ENCODE measurements at places on chromosomes 6 and 20.
A peak's percentile ranks its signal among the peaks of the same experiment; 100 is the strongest.

DNA sequence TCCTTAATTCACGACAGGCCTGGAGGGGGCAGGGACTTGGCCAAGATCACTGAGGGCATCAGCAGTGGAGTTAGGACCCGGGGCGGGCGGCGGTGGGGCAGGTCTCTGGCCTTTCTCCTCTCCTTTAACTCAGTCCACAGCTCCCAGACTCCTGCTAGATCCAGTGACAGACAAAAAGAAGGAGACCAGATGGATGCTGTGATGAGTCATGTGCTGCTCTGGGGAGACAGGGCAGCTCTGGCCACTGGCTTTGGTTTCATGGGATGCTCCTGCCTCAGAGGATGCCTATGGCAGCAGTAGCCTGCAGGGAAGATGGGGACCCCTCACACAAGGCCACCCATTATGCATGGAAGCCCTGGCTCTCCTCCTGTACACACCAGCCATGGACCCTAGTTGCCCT lies 20.5 kb downstream of the EPB41L1 start:
- DNase-seq: no peak

DNA sequence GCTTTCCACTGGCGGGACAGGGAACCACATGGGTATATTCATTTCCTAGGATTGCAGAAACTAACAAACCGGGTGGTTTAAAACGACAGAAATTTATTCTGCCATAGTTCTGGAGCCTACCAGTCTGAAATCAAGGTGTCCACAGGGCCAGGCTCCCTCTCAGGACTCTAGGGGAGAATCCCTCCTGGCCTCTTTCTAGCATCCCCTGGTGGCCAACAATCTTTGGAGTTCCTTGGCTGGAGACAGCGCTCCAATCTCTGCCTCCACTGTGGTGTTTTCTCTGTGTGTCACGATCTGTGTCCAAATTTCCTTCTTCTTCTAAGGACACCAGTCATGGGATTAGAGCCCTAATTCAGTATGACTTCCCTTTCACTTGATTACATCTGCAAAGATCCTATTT lies 95.0 kb downstream of the SCML4 start:
- DNase-seq: no peak

GRCh38 chr6:7392402-7392801 lies 2.8 kb downstream of the RIOK1 start:
- DNase-seq: no peak

- DNase-seq: no peak
Observed at GRCh38 chr6:41675992-41676391, 37.7 kb downstream of the MDFI start.

GRCh38 chr6:33609528-33609927 lies 11.6 kb upstream of the ITPR3 start:
- no peak for DNase-seq

DNA sequence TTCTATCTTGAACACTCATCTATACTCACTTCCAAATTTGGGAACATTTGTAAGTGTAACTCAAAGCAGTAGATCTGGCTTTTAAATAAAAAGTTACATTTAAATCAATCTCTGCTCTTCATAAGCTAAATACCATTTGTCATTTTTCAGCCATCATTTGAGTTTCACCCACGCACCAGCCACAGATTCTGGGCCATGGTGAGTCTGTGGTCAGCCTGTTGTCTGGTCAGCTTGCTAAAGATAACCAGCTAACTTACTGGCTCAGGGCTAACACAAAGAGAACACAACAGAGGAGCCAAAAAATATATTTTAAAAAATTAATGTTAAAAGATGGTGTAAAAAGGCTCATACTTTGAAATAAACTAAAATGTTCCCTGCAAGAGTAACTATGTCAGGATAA lies 181.3 kb downstream of the KIF6 start:
- DNase-seq: no peak

DNA sequence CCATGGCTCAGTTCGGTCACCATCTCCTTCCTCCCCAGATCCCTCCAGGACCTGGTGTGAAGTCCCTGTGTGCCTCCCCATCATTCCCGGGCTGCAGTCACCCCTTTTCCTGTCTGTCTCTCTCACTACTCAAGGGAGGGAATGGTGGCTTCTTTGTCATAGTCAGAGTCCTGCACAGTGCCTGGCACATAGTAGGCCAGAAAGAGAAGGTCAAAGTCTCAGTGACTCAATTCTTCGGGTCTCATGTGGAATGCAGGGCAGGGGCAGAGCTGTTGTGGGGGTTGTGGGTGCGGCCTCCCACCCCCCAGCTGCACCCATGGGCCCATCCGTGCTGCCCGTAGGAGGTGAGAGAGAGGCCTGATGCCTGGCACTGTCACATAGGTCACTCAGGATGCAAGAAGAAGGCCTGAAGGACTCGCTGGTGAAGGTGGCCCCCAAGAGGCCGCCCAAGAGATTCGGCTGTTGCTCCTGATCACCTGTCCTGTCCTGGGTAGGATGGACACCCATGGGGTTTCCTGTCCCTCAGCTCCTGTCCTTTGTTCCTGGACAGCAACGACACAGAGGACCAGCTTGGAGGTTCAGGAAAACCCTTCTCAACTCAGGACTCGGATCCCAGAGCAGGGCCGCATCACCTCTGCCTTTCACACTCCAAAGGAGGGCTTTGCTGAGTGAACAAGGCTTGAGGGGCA lies 34.1 kb downstream of the RAB44 start:
- DNase-seq: no peak

GRCh38 chr6:138443979-138444378 lies 40.0 kb downstream of the HEBP2 start:
- no peak for DNase-seq

- DNase-seq: no peak
Observed at GRCh38 chr20:46563860-46564221, 13.4 kb upstream of the OCSTAMP start.

GRCh38 chr20:24785141-24786110 lies 163.6 kb upstream of the CST7 start:
- no peak for DNase-seq

- no peak for DNase-seq
Observed at GRCh38 chr6:49634836-49635218, 1.8 kb downstream of the RHAG start.

GRCh38 chr20:50303573-50304500 lies 113.2 kb downstream of the CEBPB start:
- DNase-seq: no peak

- DNase-seq: peak; percentile 7
Observed at GRCh38 chr20:32823078-32823477, 3.3 kb downstream of the MAPRE1 start.

- no peak for DNase-seq
Observed at GRCh38 chr6:143695130-143695968, 17.6 kb downstream of the PHACTR2 start.

- no peak for DNase-seq
Observed at GRCh38 chr6:148780918-148781436, 34.1 kb downstream of the UST start.

DNA sequence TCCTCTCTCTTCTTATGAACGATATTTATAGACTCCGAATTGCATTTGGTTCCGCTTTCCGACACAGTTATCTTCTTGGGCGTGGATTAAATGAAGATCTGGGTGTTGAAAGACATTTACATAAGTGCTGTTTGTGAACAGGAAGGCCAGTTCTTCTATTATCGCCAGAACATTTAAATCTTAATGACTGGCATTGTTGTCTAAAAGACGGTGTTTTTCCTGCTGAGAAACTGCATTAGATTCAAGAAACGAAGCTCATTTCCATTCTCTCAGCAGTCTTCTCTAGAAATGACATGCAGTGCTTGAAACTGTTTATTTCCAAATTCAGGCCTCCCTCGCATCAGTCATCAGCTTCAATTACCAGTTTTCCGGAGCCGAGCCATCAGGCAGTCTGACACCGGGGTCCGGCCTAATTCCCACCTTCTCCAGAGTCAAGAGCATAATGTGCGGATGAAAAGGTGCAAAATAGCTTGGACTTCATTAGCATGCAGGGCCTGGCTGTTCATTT lies 16.0 kb downstream of the LINC00237 start:
- DNase-seq: no peak

- no peak for DNase-seq
Observed at GRCh38 chr6:36769183-36769675, 70.0 kb downstream of the CPNE5 start.

- DNase-seq: peak; percentile 57
Observed at GRCh38 chr6:142692942-142693341, 252.0 kb downstream of the HIVEP2 start.

DNA sequence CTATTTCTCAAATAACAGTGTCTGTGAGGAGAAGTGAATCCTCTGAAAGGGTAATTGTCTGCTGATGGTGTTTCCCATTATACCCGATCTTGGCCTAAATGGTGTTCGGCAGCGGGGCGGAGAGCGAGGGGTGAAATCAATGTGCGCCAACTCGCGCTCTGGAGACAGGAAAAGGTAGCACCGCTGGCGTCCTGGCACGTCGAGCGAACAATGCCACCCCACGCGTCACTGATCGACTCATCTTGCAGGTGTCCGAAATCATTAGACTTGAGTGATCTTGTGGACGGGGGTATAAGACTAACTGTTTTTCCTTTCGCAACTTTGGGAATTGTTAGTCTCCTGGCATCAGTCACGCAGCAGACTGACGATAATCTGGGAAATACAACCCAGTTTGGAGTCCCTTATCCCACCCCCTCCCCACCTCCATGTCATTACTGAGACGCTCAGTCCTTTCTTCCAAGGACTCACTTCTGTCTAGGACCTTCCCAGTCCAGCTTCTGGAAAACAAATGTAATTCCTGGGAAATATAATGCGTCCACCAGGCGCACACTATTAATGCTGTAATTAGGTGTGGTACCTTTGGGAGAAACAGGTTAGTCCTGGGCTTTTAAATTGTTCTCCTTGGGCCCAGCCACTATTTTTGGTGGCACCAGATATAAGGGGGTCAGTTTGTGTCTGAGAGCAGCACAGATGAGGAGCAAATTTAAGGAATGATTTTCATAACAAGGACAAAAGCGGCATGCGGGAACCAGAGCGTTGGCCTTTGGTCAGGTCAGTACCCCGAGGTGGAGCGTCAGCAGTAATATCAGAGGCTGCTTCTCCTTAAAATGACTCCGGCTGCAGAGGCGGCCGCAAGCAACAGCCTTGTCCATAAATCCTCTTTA lies 2.3 kb downstream of the LINC00237 start:
- no peak for DNase-seq

DNA sequence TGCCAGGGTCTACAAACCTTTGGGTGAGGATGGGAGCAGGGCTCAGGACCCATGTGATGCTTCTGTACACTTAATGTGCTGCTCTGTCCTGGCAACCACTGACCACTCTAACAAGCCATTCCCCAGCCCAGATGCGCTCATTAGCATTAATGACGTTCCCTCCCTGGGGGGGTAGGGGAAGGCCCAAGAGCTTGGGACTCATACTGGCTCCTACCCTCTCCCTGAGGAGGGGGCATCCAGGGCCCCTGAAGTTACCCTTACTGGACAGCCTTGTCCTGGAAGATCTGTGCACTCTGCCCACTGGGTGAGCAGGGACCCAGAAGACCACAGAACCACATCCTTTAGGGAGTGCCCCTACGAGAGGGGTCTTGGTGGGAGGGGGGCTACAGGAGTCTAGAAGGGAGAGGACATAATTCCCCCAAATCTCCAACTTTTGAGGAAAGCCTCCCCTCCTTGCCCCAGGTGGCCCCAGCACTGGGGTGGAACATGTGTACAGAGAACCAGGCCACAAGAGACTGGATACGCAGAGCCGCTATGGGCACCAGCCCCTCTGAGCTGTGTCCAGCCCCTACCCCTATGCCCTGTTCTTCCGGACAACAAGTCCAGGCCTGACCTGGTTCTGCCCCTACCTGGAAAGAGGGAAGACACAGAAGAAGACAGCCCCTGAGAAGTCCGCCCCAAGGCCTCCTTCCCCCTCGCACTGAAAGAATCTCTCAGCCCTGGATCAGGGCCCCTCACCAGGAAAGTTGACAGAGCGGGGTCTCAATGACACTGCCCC lies 1.4 kb downstream of the TEAD3 start:
- DNase-seq: no peak

GRCh38 chr6:129130959-129131681 lies 248.2 kb downstream of the LAMA2 start:
- DNase-seq: no peak

- no peak for DNase-seq
Observed at GRCh38 chr6:76752841-76753240, 680.4 kb upstream of the IMPG1 start.

GRCh38 chr6:34045771-34046170 lies 100.1 kb downstream of the GRM4 start:
- DNase-seq: no peak

- no peak for DNase-seq
Observed at GRCh38 chr6:130163266-130163665, 59.5 kb downstream of the SAMD3 start.

DNA sequence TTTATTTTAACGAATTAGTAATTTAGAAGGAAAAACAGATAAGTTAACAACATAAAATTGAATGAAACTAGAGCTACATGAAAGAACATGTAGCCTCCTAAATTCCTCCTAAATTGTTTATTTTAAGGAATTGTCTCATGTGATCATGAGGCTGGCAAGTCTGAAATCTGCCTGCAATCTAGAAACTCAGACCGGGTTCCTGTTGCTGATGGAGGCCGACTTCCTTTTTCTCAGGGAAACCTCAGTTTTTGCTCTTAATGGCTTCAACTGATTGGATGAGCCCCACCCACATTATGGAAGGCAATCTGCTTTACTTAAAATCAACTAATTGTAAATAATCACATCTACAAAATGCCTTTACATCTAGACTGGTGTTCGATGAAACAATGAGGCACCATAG lies 267.6 kb upstream of the PRND start:
- DNase-seq: no peak

GRCh38 chr6:110283657-110284056 lies 74.5 kb downstream of the METTL24 start:
- DNase-seq: no peak

DNA sequence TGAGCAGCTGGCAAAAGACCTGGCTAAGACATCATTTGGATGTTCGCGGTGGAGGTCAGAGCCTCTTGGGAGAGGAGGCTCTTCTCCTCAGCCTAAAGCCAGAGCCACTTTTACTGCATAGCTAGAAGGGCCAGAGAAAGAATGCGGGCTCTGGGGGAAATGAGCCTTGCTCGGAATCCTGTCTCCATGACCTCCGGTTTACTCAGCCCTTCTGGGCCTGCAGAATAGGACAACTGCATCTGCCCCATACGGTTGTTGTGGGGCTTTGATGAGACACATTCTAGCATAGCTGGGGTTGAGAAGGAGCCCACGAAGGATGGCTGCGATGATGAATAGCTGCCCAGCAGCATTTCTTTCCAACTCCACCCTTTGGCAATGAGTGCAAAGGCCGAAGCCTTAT lies 115.0 kb upstream of the SLC22A23 start:
- DNase-seq: no peak

DNA sequence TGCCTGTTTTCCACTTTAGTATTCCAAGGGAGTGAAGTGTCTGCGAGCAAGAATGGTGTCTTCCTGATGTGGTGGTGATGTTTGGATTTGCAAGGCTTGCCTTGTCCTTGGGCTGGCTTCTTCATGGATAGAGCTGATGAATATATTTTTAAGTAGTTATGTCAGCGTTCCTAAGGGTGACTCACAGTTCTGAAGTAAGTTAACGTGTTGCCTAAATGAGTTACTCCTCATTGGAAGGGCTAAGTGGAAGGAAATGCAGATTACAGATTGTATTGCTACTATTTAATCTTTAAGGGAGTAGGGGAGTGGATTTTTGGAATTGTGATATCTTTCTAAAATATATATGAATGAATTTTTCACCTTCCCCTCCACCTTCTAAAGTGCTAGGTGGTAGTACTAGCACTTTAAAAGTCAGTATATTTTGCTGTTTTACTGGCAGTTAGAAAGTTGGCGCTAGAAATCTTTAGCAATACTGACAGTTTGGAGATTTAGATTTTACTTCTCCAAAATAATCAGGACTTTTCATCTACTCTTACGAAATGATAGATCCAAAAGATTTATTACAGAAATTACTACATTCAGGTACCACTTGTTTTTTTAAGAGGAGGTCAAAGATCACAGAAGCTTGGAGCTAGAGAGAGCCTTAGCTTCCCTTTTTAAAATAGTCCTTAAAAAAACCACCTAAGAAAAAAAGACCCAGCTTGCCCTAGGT lies 197.4 kb downstream of the JARID2 start:
- DNase-seq: no peak

Measured in activated T-cell treated with anti-CD3 and anti-CD28 coated beads for 24 hours (primary cell).